ENCODE measurements at places on chromosomes 16 and 17.

DNA sequence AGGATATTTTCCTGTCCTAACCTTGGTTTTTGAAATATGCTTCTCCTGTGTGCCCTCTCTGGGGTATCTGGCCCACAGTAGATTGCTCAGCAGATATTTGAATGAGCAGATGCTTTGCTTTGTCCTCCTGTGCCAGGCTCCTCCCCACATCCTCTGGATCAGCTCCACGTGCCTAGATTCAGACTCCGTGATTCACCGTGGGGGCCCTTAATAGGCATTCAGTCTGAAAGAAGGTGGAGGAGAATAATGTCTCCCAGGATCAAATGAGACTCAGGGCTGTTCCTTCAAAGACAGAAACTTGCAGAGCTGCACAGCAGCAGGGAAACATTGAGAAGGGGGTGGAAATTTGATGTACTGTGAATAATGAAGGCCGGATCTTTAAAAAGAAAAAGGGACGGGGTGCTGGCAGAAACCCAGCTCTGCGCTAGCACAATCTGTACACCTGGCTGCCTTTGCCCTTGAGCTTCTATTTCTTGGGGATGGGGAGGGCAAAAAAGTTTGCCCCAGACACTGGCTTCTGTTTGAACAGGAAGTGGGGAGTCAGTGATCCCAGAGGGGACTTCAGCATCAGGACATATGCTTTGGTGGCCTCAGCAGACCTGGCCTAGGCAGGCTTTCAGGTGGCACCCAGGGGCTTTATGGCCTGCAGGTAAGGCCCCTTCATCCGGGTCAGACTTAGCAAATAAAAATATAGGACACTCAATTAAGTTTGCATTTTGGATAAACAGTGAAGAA lies 15.9 kb upstream of the SLC12A3 start:
- peak; percentile 59 for DNase-seq

GRCh38 chr16:35792516-35793285 lies 2333.3 kb downstream of the TP53TG3F start:
- no peak for DNase-seq

GRCh38 chr16:11094857-11095565 lies 150.6 kb downstream of the CLEC16A start:
- no peak for DNase-seq

DNA sequence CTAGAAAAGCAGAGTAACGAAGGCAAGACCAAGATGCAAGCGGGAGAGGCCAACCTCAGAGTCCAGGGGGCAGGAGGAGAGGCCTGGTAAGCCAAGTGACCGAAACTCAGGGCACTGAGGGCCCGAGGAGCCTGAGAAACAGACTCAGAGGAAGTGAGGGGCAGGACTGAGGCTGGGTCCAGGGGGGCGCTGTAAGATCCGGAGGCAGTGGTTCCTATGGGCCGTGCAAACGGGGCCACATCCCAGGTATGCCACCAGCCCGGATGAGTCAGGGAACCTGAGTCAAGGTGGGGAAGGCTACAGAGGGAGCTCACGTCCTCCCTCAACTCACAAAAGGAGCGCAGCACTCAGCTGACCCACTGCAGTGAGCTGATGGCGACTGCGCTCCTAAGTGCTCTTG lies 8.3 kb downstream of the ZDHHC7 start:
- no peak for DNase-seq

DNA sequence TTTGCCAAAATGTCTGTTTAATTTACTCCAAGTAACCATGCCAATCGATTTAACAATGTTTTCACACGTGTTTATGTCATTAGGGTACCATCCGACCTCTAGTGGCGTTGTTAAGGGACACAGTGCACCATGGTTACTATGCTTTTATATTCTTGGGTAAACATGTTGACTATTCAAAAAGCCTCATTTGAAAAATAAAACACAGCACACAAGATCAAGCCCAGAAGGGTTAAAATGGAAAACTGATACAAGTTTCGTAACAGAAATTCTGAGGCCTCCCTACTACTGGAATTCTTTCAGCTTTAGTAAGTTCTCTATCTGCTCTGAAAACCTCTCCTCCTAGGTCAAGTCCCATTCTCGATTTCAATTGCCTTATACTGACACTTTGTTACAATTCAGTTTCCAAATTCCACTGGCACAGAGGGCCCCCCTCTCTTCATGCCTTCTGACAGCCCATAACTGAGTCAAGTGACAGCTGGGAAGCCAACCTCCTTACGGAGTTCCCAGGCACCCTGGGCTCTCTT lies 2.1 kb downstream of the CFAP20 start:
- DNase-seq = no peak

DNA sequence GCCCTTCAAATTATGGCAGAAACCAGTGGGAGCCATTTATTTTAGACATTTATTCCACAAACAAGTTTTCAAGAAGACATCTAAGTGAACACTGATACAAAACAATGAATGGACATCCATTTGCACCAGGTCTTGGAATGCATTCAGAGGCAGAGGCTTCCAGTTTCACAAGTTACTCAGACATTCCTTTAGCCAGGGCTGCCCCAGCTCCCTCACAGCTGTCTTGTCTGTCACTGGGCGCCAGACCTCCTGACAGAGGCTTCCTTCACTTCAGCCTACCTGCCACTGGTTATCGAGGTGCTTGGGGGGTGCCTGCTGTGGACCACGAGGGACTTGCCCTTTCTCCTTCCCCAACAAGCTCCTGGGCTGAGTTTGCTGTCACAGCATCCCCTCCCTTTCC lies 19.2 kb downstream of the AQP8 start:
- no peak for DNase-seq

GRCh38 chr16:3098459-3099394 lies at the start of gene ZSCAN10:
TSS of gene ZSCAN10 (minus strand) at chr16:3099294. CDS start at chr16:3092937, 6,357 bp downstream.
- DNase-seq = no peak

All from H54 (cell line).